Activated CD4-positive, alpha-beta T cell treated with anti-CD3 and anti-CD28 coated beads for 4 hours (primary cell): ENCODE measurements at places on chromosomes 16 and 17.

GRCh38 chr17:10842658-10843057 lies 4.8 kb upstream of the PIRT start:
- DNase-seq: no peak

GRCh38 chr16:85398688-85399582 lies 214.2 kb upstream of the GSE1 start:
- DNase-seq: no peak

- DNase-seq: no peak
Observed at GRCh38 chr17:7184647-7185046, 5.5 kb upstream of the ASGR1 start.

GRCh38 chr17:30381340-30381659 lies 2.6 kb downstream of the CPD start:
- DNase-seq: no peak

DNA sequence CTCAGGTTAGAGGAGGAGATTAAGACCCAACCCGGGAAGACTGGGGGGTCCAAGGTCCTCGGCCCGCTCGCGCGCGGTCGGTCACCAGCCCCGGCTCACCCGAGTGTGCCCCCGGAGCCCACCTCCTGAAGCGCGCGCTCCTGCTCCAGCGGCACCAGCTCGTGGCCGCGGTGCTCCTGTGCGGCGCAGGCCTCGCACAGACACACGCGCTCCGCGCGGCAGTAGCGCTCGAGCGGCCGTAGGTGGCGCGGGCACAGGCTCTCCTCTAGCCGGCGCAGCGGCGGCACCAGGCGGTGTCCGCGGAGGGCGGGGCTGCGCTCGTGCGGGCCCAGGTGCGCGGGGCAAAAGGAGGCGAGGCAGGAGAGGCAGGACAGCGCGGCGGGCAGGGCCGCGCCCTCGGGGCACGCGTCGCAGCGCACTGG lies 618 bp downstream of the TRIM47 start:
- DNase-seq: peak; percentile 63

- DNase-seq: no peak
Observed at GRCh38 chr16:27106305-27106704, 39.6 kb downstream of the C16orf82 start.

GRCh38 chr16:81937305-81938038 lies 73.8 kb downstream of the SDR42E1 start:
- DNase-seq: no peak

DNA sequence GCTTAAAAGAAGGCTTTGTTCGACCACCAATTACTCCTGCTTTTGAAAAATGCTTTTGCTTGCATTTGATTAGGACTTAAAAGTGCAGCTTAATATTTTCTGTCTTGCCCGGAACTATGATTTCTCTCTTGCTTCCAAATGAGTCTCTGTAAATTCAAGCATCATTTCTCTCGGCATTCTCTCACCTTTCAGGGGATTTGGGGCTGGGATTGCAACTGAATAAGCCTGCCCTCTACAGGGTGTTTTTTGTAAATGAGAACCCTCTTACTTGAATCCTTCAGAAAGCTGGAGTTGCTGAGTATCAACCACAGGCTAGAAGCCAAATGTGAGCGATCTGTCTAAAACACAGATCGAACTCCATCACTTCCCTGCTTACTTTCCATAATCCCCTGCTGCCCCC lies 234.6 kb downstream of the TMEM114 start:
- no peak for DNase-seq

GRCh38 chr17:76540381-76541300 lies 797 bp downstream of the PRCD start:
- no peak for DNase-seq

DNA sequence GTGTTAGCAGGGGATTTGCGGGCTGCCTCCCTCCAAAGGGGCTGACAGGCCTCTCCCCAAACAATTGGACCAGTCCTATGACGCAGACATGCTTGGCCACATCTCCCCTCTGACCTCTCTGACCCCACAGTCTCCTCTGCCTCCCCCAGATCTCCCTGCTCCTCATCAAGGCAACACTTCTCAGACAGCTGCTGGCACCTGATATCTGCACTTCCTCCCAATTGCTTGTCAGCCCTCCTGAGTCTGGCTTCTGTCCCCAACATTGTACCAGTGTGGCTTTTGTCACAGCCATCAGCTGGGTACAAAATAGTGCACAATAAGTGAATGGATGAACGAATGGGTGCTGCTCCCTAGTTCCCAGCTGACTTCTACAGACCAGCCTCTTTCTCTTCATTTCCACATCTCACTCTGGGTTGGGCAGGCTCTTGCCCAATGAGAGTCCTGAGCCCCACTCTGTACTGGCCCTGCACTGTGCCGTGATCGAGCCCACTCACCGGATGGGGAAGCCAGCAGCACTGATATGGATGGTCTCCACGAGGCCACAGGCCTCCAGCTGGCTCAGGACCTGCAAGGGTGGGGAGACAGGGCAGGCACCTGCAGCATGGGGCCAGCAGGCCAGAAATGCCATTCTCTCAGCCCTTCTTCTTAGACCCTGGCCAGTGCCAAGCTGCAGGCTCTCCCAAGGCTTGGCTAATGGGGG lies 17.1 kb downstream of the ZNHIT3 start:
- DNase-seq: no peak

- no peak for DNase-seq
Observed at GRCh38 chr16:19011169-19011731, 27.5 kb downstream of the TMC7 start.

DNA sequence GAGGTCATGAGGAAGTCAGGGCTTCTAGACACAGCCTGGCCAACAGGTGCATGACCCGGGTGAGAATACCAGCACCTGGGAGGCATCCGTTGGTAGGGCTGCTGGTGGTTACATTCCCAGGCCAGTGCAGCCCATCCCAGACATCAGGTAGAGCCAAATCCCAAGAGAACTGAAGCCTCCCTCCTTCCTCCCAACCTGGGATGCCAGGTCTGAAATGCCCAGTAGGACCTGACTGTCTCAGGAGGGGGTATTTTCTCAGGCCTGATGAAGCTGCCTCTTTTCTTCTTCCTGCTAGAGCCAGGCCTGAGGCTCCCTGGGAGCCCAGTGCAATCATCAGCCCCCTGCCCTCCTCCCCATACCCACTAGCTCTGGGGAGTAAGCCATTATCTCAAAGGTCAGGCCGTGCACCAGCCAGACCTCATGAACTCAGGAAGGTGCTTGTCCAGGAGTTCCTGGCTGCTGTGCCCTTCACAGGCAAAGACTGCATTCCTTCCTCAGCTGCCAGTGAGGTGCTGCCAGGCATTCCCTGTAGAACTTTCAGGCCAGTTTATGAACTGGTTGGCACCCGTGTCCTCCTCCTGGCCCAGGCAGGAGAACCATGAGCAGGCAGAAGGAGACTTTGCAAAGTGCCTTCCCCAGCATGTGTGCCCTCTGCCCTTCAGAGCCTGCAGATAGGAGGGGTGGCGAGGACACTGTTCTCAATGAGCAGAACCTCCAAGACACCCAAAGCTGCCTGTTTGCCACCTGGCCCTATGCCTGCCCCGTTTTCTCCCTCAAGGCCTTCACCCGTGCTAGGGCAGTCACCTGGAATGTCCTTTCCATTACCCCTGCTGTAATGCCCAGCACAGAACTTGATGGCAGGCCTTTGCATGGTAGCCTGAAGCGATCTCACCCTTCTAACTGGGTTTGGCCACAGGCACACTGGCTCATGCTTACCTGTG lies 7.6 kb downstream of the TBX2 start:
- DNase-seq: no peak
